Activated effector memory CD4-positive, alpha-beta T cell treated with anti-CD3 and anti-CD28 coated beads, Interleukin-2, amount 50 U/mL, for 16 hours (primary cell): ENCODE measurements at places on chromosomes 7 and 10.

GRCh38 chr7:107874605-107875446 lies 16.2 kb upstream of the DLD start:
- DNase-seq = no peak

GRCh38 chr10:78185693-78186055 lies 152.0 kb downstream of the RPS24 start:
- DNase-seq = no peak

DNA sequence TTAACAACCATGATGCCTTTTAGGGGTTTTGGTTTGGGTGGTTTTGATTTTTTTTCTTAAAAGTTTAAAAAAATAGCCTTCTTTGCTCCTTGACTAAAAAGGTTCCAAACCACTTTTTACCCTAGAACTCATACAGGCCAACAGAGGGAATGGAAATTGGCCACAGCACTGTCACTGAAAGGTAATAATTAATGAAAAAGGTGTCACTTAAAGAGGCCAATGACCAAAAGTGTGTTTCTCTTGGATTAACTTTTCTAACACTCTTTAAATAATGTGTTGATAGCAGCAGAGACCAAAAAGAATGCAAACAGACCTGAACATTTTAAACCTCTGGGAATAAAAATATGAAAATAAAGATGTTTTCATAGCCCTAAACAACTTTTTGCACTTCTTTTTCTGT lies 221.1 kb upstream of the TCF7L2 start:
- no peak for DNase-seq

GRCh38 chr10:112467541-112468075 lies 20.6 kb downstream of the VTI1A start:
- no peak for DNase-seq

GRCh38 chr10:72270607-72271281 lies 3.0 kb upstream of the DDIT4 start:
- DNase-seq = no peak

DNA sequence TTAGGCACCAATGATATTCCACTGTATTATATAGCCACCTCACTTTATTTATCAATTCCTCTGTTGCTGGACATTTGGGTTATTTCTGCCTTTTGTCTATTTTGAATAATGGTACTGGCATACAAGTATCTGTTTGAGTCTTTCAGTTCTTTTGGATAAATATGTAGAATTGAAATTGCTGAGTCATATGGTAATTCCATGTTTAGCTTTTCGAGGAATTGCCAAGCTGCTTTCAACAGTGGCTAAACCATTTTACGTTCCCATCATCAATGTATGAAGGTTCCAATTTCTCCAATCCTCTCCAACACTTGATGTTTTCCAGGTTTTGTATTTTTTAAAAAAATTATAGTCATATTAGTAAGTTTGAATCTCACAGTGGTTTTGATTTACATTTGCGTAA lies 42.3 kb downstream of the JMJD1C start:
- no peak for DNase-seq

- DNase-seq = no peak
These were observed 56.4 kb downstream of the HIPK2 start for GRCh38 chr7:139721417-139721816.

GRCh38 chr7:18064242-18064838 lies 36.7 kb upstream of the PRPS1L1 start:
- DNase-seq = no peak

DNA sequence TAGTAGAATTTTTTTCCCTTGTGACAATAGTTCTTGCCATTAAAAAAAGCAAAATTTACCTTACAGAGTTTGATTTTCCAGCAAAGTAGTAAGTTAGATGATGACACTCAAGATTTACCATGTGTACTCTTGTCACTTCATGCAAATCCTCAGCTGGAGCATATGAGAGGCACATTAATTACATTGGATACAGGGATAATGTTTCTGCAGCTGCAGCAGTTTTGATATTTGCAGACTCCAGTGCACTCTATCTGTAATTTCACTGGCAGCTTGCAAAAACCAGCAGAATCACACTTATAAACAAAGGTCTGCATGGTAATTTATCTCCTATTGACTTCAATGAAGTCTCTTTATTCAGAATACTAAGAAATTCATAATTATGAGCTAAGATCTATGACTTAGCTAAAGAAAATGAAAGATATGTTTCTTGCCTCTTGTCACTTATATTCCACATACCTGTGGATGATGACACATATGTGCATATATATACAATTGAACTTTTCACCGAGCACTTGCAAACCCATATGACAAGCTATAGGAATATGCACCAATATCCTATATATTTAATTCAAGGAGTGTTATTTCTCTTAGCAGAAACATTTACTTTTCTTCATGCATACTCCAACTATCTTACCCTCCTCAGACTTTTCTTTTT lies 530.6 kb downstream of the PHTF2 start:
- no peak for DNase-seq

DNA sequence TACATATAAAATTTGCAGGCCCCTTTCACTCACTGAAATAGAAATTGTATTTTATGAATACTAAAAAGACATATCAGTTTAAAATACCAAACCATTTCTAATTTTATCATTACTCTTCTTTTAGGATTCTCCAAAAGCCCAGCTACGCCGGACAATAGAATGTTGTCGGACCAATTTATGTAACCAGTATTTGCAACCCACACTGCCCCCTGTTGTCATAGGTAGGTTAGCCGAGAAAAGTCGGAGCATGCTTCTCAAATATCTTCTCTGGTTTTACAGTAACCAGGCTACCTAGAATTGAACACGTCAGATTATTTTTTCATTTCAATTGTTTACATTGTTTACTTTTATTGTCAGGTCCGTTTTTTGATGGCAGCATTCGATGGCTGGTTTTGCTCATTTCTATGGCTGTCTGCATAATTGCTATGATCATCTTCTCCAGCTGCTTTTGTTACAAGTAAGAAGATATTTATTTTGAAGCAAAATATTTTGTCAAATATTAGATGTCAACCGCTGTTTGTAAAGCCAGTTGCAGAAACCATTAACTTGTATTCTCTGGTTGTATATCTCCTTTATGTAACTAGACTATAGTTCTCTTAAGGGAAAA lies 57.6 kb downstream of the MMRN2 start:
- no peak for DNase-seq

GRCh38 chr7:11170863-11171568 lies 197.3 kb downstream of the PHF14 start:
- no peak for DNase-seq

DNA sequence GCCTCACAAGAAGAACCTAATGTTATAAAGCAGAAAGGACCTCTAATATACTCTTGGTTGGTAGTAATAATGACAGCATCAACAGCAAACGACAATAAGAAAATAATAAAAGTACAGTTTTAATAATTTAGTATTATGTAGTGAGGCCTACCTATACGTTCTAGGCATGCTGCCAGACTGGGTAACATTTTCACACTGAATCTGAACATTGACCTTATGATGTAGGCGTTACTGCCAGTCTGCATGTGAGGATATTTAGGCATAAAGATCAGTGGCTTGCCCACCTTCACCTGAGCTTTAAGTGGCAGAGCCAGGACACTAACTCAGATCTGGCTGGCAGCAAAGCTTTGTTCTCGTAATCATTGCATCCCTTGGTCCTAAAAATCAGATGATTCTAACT lies 2.5 kb downstream of the FGL2 start:
- DNase-seq = no peak

DNA sequence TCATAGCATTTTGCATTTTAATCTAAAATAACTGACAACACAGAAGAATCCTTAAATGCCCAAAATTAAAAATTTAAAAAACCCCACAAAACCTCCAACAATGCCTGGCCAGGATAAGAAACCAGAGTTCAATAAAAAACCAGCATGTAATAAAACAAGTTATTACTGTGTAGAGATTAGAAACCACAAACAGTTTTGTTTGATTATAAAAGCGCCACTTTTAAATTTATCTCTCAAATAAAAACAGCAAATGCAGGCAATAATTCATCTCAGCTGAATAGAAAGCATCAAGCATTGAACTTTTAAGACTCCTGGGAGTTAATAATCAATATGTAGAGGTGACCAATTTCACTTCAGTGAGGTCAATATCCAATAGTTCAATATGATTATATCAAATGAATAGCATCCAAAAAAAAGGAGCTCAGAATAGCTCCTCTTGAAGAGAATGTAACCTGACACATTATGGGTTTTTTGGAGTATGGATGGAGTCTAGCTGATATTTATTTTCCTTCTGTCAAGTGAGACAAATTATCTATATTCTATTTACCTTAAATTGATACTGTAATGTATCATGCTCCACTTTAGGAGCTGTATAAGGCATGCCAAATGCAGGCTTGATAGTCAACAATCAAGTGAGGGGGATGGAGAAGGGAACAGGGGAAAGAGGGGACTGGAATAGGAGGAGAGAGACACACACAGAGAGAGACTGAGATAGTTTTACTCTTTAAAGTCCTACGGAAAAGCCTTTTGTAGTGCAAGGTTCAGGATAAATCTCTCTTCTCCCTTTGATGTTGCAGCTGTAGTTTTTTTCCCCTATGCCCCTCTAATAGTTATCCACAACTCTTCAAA lies 130.9 kb downstream of the RSU1 start:
- no peak for DNase-seq
